Stimulated activated CD8-positive, alpha-beta memory T cell treated with anti-CD3 and anti-CD28 coated beads, Interleukin-2, amount 100 ng/mL, for 48 hours (primary cell): ENCODE measurements at places on chromosomes 3 and 15.

GRCh38 chr3:94173673-94174434 is 111.0 kb downstream of the NSUN3 start:
- DNase-seq, result no peak

GRCh38 chr3:136860541-136860940 is 1.5 kb upstream of the NCK1 start:
- DNase-seq, result no peak

DNA sequence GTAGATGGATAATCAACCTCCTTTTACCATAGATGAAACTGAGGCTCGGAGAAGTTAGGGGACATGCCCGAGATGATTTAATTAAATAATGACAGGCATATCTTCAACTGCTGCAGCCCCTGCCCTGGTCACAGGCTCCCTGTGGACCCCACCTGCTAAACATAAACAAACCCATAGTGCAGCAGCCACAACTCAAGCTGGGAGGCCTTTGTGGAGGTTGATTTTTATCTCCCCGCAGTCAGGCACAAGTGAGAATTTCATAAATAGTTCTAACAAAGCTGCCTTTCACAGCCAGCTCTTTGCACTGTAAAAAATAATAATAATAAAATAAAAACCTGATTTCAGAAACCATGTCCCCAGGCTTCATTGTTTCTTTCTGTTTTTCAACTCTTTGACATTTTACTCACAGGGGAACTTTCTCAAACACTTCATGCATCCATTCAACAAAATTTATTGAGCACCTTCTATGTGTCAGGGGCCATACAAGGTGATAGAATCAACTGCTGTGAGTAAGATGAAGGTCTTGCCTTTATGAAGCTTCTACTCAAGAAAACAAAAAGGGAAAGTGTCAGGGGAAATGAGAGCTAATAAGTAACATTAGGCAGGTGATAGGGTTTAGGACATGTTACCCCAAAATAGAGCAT is 393.6 kb upstream of the PROK2 start:
- DNase-seq, result no peak

GRCh38 chr3:82978368-82978767 is 1216.9 kb upstream of the GBE1 start:
- DNase-seq, result no peak

- no peak for DNase-seq
Measured at GRCh38 chr15:66587749-66588148, 22.0 kb upstream of the LCTL start.

DNA sequence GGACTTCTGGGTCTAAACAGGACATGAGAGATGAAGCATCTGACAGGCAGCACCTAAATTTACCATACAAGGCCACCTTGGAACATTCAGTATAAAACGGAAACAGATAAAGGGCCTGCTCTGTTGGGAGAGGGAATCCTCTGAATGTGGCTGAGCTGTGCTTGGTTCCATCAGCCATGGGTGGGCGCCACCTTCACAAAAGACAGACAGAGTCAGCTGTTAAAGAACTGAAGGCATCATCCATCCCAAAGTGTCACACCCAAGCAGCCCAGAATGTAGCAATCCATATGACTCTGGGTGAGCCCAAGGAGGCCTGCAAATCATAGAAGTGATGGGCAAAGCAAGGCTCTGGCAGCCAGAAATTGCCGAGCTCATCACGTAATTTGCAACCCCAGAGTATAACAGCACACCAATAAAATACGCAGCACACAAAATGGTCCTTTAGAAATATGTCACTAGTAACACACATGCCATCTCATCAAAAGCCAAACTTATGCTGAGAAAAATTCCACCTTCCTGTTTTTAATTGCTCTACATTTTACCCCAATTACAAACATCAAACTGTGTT is 24.8 kb upstream of the RBP1 start:
- no peak for DNase-seq

- DNase-seq, result no peak
Measured at GRCh38 chr3:99250821-99251355, 349.4 kb upstream of the DCBLD2 start.

DNA sequence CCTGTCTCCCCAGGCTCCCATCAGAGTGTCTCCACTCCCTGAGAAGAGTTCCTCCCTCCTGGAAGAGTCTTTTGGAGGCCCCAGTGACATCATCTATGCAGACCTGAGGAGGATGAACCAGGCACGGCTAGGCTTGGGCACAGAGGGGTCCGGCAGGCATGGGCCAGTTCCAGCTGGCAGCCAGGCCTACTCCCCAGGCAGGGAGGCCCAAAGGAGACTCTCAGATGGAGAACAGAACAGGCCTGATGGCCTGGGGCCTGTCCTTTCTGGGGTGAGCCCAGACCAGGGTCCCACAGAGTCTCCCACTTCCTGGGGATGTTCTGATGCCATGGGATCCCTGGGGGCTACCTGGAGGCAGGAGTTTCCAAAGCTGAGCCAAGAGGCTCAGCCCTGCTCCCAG is 8.5 kb downstream of the SH2D7 start:
- no peak for DNase-seq

GRCh38 chr3:152271501-152272236 is 2.9 kb downstream of the MBNL1 start:
- DNase-seq, result no peak

GRCh38 chr3:114839476-114839875 is 307.6 kb downstream of the ZBTB20 start:
- DNase-seq, result no peak
